NCI-H1694 (cell line): ENCODE measurements at places on chromosomes 1 and 21.

- no peak for DNase-seq
Observed at GRCh38 chr1:29057700-29058099, 66.0 kb downstream of the TMEM200B start.

GRCh38 chr1:84510165-84510564 lies 3.8 kb upstream of the GNG5 start:
- DNase-seq: no peak

DNA sequence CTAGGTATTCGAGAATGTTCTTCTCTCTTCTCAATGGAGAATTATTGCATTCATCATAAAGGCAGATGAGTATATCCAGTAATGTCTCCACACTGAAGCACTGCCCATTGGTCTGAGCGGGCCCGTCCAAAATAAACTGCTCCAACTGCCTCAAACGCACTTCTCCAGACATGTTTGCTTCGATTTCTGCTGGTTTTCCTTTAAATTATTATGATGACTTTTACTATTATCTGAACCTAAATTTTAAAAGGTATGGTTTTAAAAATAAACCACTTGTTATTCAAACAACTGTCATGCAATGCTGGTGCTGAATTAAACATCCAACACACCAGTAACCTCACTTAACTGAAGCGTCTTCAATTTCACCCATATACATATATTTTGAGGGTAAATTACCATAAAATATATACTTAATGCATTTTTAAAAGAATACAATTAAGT lies 1.3 kb downstream of the CDC42BPA start:
- DNase-seq: no peak

DNA sequence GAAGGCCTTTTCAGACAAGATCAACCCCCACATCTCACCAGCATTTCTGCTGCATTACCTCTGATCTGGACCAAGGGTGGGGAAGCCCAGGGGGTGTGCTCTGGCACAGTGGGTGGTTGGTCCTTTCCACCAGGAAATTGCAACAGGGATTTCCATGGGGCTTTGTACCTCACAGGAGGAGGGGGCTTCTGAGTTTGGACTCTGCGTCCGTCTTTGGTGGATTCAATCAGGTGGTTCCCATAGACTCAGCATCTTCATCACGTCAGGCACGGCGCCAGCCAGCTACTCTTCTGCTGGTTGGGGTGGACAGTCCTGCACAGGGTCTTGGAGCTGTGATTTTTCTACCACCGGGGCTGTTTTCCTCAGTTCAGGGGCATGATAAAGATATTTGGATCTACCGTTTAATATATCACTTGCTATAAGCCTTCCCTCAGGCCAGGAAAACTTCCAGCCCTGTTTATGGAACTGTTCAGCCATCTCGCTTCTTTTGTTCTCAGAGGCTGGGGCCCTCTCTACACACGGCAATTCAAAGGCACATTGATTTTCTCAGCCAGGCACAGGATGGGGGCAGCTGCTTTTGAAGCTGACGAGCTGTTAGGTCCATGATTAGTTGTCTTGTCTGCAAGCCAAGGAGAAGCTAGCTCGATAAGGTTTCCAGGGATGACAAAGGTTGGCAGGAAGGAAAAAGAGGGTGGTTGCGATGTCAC lies 467.3 kb downstream of the CAMTA1 start:
- DNase-seq: no peak

- no peak for DNase-seq
Observed at GRCh38 chr1:11098931-11099309, 749 bp downstream of the EXOSC10 start.

- no peak for DNase-seq
Observed at GRCh38 chr1:167627865-167628641, 2.0 kb upstream of the RCSD1 start.

- DNase-seq: no peak
Observed at GRCh38 chr21:31667639-31668038, 8.1 kb downstream of the SOD1 start.

DNA sequence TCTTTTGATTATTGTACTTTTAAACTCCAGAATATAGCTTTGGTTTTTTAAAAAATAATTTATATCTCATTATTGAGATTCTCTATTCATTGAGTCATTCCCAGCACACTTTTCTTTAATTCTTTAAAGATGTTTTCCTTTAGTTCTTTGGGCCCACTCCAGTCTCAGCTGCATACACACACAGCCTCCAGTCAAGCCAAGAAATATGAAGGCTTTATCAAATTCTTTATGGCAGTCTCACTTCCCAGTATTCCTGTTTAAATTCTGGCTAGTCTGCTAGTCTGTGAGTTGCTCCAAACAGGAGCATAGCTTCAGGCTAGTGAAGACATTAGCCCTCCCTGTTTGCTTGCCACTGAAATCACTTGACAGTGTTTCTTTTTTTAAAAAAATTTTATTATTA lies 61.2 kb downstream of the CRP start:
- DNase-seq: no peak

- DNase-seq: no peak
Observed at GRCh38 chr1:27569088-27569460, 34.9 kb downstream of the AHDC1 start.

DNA sequence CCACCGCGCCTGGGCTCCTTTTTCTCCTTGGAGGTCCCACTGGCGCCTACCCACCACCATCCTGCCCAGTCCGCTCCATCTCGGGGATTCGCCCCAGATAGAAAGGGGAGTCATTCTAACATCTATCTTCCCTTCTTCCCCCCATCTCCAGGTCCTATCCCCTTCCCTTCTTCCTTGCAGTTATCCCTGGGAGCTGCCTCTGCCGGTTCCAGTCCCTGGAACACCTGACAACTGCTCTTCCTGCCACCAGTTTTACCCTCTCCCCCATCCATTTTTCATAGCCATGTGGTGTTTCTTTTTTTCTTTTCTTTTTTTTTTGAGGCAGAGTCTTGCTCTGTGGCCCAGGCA lies 12.0 kb upstream of the COL16A1 start:
- no peak for DNase-seq

DNA sequence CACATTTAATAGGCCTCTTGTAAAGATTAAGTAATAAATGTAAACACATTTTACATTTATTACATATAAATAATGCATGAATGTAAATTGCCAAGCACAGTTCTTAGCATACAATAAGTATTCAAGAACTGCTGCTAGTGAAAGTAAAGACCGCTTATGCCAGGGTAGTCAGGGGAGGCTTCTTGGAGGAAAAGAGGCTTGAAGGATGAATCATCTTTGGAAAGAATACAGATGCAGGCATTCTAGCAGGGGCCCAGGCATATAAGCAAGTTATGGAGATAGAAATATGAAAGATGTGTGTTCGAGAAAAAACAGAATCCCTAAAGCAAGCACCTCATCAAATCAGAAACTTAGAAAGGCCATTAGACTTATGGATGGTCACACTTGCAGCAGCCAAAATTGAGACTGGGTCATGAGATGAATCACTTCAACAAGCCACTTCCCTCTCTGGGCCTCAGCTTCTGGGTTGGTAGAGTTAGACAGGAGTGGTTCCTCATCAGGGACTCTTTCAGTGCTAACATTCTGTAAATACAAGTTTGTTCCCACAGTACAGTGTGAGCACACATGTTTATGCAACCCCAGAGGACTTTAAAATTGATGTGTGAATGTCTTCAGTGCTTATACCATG lies 79.8 kb upstream of the ROR1 start:
- no peak for DNase-seq

- DNase-seq: no peak
Observed at GRCh38 chr1:19504796-19505692, 19.7 kb upstream of the CAPZB start.

DNA sequence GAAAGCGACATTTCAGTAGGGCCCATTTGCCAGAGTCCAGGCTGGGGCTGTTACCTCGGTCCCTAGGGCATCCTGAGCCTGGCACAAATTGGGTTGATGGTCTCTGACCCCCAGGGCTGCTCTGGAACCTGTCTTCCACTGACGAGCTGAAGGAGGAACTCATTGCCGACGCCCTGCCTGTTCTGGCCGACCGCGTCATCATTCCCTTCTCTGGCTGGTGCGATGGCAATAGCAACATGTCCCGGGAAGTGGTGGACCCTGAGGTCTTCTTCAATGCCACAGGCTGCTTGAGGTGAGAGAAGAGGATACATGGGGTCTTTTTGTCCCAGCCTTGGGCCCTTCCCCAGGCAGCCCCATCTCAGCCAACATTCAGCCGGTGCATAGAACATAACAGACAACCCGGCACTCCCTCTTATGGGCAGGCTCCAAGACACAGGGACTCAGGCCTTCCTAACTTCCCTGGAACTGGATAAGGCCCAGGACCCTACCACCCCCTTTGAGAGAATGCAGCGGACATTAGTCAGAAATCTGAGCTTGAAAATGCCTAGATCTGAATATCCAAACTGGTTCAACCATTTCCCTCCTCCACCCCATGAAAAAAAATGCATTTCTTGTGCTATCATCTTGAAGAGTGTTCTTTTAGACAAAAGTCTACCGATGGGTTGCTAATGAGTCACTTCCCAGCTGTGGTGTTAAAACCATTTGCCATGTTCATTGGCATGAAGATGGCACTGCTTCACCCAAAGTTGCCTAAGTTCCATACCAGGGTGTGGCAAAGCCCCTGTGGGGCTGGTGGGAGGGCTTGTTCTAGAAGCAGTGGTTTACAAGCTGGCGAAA lies 35.4 kb downstream of the PKP1 start:
- no peak for DNase-seq

- no peak for DNase-seq
Observed at GRCh38 chr21:22450507-22450906, 1452.3 kb downstream of the NCAM2 start.

- DNase-seq: no peak
Observed at GRCh38 chr1:34750610-34751009, 4.2 kb upstream of the GJB5 start.

DNA sequence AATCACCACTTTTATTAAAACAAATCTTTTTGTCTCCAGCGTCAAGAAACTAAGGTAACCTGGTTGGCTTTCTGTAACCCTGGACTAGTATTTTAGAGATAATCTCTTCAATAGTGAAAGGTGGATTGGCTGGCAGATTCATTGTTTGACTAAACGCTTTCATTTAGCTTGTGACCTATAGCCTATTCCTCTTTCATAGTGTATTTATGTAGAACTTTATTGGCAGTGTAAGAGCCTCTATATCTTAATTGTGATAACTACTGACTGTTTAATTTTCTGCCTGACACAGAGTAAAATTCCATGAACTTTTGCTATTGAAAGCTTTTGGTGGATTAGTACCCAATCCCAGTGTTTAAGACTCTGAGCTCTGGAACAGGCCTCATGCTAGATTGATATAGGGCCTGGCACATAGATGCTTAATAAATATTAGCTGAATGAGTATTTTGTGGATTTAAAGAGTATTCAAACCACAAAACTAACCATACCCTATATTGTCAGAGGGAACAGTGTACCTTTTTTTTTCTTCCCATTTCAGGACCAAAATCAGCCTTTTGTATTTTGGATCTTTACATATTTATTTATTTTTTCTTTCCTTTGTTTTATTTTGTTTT lies 34.8 kb downstream of the AK4 start:
- DNase-seq: no peak

DNA sequence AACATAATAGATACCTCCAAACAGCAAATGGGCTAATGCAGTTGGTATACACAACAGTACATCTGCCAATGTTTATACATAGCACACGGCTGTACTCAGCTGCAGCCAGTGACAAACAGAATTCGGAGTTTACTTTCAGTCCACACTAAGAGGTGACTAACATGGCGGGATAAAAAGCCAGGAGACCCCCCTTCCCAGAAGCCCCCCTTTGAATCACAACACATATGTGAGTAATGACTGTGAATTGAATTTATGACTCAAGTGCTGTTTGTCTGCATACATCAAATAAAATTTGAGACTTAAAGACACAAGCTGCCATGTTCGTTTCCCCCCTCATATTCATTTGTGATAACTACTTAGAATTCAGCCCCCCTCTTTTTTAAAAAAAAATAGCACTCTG lies 113.2 kb downstream of the RUNX1 start:
- DNase-seq: no peak
